SK-N-MC (cell line): ENCODE measurements at places on chromosomes 12 and 14.

DNA sequence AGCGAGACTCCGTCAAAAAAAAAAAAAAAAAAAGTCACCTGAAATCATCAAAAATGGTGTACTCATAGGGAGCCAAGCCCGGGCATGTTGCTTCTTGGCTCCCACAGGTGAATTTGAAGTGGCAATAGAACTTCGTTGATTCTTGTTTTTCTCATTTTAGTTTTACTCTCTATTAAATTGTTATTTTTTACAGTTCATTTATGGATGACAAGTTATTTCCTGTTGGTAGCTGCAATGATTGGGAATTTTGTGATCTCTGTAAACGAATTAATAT lies 1.3 kb downstream of the TM7SF3 start:
- DNase-seq, result no peak

DNA sequence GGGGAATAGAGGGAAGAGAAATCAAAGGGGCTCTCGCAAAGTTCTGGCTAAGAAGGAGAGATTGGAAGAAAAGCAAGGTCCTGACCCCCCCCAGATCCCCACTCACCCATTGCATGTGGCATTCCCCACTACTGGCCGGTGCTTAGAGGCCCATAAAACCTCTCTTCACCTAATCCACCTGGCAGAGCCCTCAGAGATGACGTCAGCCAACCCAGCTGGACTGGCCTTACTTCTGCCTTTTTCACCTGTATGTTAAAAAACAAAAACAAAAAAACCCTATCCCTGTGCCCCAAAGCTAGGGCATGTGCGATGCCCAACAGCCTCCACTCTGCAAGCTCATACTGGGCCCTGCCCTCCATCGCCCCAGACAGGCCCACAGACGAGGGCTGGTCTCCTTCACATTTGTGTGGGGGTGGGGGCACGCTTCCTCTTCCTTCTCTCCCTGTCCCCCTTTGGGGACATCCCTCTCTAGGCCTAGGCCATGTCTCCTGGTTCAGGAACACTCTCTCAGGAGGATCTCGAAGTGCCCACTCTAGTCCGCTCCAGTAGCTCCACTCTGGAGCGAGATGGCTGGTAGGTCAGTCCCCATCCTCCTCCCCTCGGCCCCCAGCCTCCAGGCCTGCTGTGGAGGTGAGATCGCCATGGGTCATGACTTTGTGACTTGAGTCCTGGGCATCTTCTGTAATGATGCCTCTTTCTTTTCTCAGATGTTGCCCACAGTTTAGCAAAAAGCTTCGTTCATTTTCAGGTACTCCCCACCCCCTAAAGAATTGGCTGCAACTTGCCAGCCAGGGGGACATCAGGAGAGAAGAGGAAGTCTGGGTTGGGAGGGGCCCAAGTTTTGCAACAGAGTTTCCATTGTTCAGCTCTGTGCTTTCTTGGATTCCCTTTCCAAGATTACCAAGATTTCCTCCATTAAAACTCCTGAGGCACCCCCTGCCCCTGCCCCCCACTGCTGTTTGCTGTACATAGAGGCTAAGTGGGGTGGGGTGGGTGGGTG lies 37.0 kb downstream of the FIGNL2 start:
- no peak for DNase-seq

DNA sequence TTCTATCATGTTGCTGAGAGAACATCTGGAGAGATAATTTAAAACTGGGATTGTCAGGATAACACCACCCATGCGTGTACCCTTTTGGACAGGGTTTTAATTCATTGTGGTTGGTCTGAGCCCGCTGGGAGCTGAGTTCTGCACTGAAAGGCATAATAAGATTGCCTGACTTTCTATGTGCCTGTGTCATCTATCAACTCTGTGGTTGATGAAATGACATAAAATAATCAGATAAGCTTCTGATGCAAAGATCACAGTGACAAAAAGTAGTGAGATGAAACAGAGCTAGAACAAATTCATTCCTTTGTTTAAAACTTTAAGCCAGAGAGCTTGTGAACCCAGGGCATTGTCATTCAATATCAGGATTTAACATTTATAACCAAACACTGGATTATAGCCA lies 98.7 kb downstream of the BBS10 start:
- no peak for DNase-seq

DNA sequence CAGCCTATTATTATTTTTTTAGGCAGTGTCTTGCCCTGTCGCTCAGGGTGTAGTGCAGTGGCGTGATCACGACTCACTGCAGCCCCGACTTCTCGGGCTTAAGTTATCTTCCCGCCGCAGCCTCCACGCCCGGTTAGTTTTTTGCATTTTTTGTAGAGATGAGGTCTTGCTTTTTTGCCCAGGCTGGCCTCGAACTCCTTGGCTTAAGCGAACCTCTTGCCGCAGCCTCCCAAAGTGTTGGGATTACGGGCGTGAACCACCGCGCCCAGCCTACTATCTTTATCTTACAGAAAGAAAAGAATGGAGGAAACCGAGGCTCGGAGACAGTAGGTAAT lies 507 bp upstream of the PTPN11 start:
- no peak for DNase-seq

- peak; percentile 52 for DNase-seq
Observed at GRCh38 chr12:124754949-124755800, 108.5 kb downstream of the SCARB1 start.

GRCh38 chr12:58502841-58503240 lies 417.5 kb downstream of the LRIG3 start:
- DNase-seq, result no peak

DNA sequence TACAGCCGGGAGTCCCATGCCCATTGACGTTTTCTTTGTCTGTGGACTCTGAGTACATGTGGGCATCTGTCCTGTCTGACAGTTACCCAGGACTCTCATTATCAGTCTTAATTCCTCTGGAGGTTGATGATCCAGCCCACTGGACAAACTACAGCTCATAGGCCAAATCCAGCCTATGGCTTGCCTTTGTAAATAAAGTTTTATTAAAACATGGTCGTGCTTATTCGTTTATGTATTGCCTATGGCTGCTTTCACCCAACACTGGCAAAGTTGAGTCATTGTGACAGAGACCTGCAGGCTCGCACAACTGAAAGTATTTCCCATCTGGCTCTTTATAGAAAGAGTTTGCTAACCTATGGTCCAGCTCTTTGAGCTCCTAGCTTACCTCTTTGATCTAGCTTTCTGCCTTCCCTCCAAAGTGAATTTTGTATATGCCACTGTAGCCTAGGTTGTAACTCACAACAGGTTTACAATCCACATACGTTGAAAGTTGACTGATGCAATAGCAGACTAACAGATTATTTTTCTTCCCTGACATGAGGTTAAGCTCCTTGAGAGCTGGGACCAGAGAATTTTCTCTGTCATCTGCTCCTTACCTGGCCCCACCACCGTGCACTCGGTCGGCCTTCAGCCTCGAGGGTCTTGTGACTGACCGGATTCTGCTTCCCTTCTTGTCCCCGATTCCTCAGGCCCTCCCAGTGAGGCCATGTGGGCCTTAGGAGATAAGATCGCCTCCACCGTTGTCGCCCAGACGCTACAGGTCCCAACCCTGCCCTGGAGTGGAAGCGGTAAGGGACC lies 57.3 kb downstream of the ACACB start:
- DNase-seq, result no peak

DNA sequence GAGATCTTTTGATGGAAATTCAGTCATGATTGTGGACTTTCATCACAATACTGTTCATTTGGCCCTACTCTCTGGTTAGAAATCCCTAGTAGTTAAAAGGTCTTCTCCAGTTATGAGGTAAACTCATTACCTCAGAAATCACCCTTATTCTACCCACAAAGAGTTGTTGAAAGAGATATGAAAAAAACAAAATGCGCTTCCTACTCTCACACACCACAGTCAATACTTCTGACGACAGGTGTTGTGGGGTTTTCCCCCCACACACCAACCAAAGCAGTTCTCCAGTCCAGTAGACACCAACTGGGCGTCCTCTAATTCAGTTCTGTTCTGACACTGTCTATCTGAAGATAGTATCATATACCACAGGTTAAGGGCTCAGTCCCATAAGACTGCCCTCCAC lies 54.9 kb downstream of the TRMT5 start:
- DNase-seq, result no peak

GRCh38 chr12:107282628-107283027 lies 189.3 kb upstream of the CRY1 start:
- no peak for DNase-seq

DNA sequence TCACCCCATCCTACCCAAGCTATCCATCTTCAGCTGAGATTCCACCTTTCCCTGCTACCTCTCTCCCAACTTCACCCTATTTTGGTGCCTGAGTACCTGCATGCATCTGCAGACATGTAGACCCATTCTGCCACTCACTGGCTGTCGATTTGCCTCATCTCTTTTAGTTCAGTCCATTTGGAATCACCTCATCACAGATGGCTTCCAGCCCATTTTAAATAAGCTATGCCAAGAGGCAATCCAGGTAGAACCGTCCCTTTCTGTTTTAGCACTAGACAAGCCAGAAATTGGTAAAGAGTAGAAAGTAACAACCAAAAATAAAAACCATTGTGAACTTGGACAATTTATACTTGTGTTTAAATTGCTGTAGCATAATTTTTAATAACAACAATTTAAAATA lies 11.3 kb downstream of the SLC35F4 start:
- no peak for DNase-seq

GRCh38 chr12:104694161-104694560 lies 237.4 kb downstream of the CHST11 start:
- no peak for DNase-seq

DNA sequence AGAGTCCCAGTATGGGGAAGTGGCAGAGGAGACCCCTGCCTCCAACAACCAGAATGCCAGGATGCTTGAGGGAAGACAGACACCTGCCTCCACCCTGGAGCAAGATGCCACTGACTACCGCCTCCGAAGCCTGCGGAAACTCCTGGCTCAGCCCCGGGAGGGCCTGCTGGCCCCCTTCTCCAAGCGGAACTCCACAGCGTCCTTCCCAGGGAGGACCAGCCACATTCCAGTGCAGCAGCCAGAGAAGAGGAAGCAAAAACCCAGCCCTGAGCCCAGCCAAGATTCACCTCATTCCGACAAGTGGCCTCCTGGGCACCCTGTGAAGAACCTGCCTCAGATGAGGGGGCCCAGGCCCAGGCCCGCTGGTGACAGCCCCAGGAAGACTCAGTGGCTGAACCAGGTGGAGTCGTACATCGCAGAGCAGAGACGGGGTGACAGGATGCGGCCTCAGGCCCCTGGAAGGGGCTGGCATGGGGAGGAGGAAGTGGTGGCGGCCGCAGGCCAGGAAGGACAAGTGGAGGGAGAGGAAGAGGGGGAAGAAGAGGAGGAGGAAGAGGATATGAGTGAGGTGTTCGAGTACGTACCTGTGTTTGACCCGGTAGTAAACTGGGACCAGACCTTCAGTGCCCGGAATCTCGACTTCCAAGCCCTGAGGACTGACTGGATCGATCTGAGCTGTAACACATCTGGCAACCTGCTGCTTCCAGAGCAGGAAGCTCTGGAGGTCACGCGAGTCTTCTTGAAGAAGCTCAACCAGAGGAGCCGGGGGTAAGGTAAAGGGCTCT lies 93.7 kb downstream of the B4GALNT3 start:
- DNase-seq, result no peak

- no peak for DNase-seq
Observed at GRCh38 chr14:103858063-103858781, 10.8 kb upstream of the PPP1R13B start.

- no peak for DNase-seq
Observed at GRCh38 chr14:37268788-37269187, 71.1 kb downstream of the MIPOL1 start.

DNA sequence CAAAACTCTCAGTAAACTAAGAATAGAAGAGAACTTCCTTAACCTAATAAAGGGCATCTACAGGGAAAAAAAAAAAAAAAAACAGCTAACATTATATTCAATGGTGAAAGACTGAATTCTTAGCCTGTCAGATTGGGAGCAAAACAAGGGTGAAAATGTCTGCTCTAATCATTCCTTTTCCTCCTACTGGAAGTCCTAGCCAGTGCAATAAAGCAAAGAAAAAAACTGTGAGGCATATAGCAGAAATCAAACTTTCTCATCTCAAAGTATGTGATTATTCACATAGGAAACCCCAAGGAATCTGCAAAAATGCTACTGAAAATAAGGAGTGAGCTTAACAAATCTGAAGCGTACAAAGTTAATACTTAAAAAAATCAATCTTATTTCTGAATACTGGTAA lies 170.7 kb downstream of the NUAK1 start:
- DNase-seq, result no peak

DNA sequence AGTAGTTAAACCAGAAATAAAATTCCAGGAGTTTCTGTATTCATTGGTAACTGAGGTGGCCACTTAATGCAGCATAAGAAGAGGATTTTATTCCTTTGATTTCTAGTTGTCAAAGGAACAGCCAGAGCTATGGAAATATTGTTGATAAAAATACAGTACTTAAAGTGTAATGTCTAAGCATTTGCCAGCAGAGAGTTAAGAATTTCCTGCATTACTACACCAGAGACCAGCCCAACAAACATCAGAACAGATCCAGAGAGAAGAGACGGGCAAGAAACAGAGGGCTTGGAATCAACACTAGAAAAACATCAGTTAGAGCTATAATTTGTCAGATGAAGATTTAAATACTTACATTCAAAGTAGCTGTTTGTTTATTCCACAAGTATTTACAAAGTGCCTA lies 77.9 kb downstream of the ST8SIA1 start:
- no peak for DNase-seq

DNA sequence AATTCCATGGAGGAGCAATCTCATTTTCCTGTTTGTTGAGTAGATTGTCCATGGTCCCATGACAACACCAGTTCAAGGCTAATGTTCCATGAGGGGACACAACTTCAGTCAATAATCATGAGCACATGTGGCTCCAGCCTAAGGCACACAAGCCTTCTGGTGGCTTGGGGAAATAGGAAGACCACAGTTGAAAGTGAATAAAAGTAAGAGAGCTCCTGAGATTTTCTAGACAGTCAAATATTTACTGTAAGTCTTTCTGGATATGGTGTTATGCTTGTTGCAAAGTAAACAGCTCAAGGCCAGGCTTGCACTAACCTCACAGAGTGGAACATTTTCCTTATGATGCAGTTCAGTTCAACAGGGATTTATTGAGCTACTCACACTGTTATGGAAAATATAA lies 206.9 kb upstream of the SLC38A2 start:
- no peak for DNase-seq

GRCh38 chr12:120397824-120398540 lies 29.0 kb upstream of the MSI1 start:
- DNase-seq, result no peak
